ENCODE measurements at places on chromosomes 5 and 9.

- no peak for DNase-seq
Measured at GRCh38 chr5:111223101-111223786, 940 bp upstream of the CAMK4 start.

GRCh38 chr5:39149966-39150365 is 69.4 kb downstream of the FYB1 start:
- DNase-seq, result no peak

DNA sequence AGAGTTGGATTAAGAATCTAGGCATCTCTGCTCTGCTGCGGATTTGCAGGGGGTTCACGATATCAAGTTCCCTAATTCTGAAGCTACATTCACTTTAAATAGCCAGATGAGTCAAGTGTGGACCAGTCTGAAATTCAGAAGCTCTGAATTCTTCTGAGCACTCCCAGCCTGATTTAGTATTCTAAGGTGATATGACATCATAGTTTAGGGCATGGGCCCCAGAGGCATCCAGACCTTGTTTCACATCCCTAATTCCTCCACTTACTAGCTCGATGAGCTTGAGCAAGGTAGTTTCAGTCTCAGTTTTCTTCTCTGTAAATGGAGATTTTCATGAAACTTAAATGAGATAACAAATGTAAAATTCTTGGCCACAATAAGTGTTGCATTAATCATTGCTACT is 65.2 kb downstream of the TMEM167A start:
- peak; percentile 84 for DNase-seq

DNA sequence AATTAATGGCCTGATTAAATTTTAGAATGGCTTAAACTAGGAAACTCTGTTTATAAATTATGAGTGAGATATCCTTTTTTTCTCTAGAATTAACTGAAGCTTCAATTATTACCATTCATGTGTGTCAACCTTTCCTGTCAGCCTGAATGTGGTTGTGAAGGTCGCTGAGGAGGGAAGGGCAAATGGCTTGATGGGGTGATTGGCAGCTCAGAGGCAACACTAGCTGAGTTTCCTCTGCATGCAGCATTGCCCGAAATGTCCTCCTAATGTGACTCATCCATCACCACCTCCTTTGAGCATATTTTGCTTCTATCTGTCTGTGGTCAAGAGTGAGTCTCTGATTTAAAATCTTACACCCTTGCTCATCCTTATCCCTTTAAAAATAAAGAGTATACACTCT is 281.9 kb downstream of the TENT4A start:
- no peak for DNase-seq

- no peak for DNase-seq
Measured at GRCh38 chr5:45385321-45386058, 310.7 kb downstream of the HCN1 start.

DNA sequence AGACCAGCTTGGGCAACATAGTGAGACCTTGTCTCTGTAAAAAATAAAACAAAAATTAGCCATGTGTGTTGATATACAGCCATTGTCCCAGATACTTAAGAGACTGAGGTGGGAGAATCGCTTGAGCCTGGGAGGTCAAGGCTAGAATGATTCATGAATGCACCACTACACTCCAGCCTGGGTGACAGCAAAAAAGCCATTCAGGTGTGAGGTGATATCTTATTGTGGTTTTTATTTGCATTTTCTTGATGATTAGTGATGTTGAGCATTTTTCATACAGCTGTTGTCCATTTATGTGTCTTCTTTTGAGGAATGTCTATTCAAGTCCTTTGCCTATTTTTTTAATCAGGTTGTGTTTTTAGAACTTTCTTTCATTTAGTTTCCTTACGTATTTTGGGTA is 23.2 kb downstream of the MTAP start:
- no peak for DNase-seq

DNA sequence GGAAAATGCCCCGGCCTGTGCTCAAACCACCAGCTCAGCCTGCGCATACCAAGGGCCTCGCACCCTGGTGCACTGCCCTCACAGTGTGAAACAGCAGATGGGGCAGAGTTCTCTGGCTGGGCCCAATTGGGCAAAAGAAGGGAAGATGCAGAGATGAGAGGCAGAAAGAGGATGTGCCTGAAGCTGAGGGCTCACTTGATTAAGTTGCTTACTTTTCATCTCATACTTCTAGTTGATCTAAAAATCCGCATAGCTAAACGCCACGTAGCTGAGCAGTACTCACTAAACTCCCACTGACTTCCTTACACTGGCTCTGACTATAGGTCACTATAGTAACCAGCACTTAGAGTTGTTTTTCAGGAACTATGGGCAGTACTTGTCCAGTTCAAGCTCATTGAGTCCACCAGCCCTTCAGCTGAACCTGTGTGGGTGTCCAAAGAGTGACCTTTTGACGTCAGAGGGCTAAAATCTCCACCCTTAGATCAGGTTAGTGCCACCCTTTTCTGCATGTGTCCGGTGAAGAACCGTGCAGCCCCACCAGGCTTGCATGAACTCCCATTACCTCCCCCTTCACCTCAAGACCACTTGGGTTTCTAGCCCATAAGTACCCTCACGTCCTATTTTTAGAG is 215.2 kb downstream of the AUH start:
- no peak for DNase-seq

GRCh38 chr5:23204111-23204510 is 303.3 kb upstream of the PRDM9 start:
- DNase-seq, result no peak

GRCh38 chr5:147375151-147375550 is 134.7 kb downstream of the DPYSL3 start:
- DNase-seq, result no peak

DNA sequence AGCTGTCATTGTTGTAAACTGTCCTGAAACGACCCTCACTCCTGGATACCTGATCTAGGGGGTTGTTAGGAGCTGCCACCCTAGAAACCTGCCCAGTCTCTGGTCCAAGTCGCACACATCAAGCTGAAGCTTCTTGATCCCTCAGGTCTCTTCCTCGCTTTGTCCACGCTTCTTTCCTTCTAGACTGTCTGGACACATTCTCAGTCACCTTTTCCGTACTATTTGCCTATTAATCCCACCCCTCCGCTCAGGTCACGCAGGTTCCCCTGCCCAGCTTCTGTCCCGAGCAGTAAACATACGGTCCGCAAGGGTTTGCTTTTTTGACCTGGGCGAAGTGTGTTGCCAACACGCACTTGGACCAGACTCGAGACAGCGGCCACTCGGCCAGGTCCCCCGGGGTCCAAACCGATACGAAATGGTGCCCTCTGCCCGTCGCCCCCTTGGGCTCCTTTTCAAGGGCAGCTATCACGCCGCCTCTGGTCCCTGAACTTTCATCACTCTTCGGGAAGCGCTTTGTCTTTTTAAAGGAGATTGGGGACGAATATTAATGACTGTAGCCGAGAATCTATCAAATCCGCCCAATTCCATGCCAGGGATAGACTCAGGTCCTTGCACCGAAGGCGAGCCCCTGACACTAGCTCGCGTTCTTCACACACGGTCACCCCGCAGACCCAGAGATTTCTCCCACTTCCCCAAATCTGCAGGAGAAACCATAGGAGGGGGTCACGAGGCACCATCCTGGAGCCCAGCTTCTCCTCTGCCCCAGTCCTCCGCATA is 814 bp downstream of the PLCXD3 start:
- no peak for DNase-seq

GRCh38 chr5:67050125-67050524 is 146.5 kb downstream of the CD180 start:
- peak; percentile 94 for DNase-seq

DNA sequence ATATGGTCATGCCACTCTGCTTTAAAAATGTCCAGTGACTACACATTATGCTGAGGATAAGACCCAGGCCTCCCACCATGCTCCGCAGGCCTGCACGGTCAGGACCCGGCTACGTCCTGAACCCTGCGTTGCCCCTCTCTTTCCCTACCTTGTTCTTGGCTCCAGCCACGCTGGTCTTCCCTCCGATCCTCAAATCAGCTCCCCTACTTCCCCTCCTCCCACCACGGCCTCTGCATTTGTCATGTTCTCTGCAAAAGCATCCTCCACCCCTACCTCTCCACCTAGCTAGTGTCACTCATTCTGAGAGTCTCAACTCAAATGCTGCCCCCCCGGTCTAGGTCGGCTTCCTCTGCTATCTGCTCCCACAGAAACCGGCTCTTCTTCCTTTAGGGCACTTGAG is 11.2 kb downstream of the GPX3 start:
- no peak for DNase-seq

DNA sequence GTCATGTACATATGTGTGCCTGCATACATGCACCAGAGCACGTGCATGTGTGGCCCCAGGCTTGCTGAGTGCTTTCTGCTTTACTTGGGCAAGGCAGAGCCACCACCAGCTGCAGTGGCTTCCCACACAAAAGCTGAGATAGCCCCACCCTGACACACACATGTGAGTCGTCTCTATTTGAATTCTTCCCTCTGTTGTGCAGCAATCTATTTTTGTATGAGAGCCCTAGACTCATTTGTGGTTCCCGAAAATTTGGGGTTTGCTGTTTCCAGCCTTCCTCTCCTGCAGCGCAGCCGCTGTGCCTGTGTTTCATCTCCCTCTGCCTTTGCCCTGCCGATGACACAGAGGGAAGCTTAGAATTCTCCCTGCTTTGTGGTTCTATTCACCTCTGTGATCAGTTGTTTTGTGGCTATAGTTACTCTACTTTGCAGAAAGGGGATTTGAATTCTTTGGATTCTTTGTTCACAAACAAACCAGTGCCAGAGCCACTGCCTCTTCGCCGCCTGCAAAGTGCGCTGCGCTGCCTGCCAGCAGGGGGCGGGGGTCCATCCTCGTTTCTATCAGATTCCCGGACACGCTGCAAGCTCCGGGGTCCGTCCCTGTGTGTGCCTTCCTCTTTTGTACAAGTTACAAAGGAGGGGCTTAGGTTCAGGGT is 95.8 kb upstream of the DAP start:
- no peak for DNase-seq

DNA sequence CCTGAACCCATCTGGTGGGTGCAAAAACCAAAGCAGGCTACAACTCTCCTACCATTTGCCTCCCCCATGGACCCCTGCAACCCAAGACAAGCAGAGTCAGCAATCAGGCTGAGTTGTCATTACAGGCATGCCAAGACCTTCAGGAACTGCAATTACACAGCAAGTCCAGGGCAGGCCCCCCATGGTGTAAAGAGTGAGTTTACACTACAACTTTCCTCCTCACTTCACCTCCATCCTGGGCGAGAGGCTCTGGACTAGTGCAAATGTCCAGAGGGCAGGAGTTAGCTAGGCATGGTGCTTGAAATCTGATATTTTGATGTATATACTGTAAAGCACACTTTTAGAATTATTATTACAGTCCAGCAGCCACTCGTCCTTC is 7.0 kb upstream of the P4HA2 start:
- DNase-seq, result no peak

- peak; percentile 62 for DNase-seq
Measured at GRCh38 chr5:1772634-1773033, 27.0 kb downstream of the MRPL36 start.

DNA sequence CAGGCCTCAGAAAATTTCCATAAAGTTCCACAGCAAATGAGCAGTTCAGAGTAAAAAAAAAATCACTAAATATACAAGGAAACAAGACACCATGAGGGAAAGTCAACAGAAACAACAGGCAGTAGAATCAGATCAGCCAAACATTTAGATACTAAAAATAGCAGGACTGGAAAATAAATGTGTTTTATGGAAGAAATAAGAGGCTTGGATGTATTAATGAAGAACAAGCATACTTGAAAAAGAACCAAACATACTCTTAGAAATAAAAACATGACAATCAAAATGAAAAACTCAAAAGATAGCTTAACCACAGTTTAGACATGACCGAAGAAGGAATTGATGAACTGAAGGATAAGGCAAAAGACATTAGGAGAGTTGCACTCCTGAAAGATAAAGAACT is 22.6 kb downstream of the MYMK start:
- DNase-seq, result no peak

DNA sequence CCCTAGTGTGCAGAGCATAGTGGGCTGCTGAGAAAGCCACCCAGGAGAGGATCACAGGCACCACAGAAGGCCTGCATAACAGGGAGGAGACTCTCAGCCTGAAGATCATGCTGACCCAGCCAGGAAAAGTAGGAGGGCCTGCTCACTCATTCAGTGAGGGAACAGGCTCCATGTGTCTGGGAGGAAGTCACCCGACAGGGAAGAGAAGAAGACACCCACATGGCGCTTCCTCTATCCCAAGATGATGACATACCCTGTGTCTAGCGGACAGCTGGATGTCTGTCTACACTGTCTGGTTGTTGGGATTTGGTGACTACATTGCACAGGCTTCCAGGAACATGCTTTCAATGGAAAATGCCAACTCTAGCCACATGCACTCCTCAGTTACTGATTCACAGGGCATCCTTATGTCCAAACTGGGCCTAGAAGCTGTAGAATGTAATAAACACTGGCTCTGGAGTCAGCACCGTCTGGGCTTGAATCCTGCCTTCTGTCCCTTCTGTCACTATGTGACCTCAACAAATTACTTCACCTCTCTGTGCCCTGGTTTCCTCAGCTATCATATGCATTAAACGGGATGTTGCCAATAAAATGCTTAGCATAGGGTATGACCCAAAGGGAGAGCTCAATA is 47.6 kb downstream of the KLHL3 start:
- no peak for DNase-seq

DNA sequence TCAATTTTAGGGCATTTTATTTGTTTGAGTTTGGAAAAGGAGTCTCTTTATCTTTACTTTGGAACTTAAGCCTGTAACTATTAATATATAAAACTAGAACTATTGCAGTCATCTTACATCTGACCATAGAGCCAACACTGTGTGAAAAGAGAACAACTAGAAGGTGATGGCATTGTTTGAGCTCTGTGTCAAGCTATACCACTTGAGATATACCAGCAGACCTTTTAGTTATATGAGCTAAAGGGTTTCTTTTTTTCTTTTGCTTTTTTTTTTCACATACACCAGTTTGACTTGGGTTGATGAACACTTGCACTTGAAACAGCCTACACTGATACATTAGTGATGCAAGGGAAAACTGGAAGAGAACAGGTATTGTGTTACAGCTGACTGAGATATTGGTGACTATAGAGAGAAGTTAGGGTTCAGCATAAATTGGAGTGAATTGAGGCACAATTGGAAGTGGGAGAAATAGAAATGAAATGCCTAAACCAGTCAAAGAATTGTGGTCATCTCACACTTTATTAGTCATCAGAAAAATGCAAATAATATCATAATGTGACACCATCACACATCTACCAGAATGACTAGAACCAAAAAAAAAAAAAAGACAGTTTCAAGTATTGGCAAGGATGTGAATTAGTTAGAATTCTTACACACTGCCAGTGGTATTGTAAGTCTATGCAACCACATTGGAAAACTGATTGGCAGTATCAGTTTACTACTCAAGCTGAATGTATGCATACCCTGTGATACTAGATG is 60.9 kb downstream of the ADRB2 start:
- DNase-seq, result no peak

Data from RPMI8226 (cell line).